Left ventricle myocardium inferior (tissue), 1 donor: ENCODE measurements at places on chromosomes 11 and 22. TPM values are rescaled to one million over a fixed set of nuclear protein-coding genes. Genes with fewer than 3 reads are reported as not detected.

MMP12 gene
- not detected for total RNA-seq

IGSF9B gene
- total RNA-seq = 44.1 TPM

CHADL gene
- total RNA-seq = 10.3 TPM

SMC1B gene
- not detected for total RNA-seq

CYP2D6 gene
- total RNA-seq = 0.16 TPM

TSPAN32 gene
- 27.1 TPM for total RNA-seq

BRSK2 gene
- 0.52 TPM for total RNA-seq

NAALAD2 gene
- 0.60 TPM for total RNA-seq

FAM118B gene
- total RNA-seq = 26.7 TPM

EMID1 gene
- 0.74 TPM for total RNA-seq

C11orf21 gene
- 36.0 TPM for total RNA-seq

C22orf42 gene
- not detected for total RNA-seq

RPS6KB2 gene
- total RNA-seq = 21.3 TPM

CCDC34 gene
- 1.6 TPM for total RNA-seq

MS4A6A gene
- 42.1 TPM for total RNA-seq

APOL4 gene
- total RNA-seq = 4.7 TPM

FAM180B gene
- 0.22 TPM for total RNA-seq

HOATZ gene
- not detected for total RNA-seq

- DNase-seq = no peak
Observed at GRCh38 chr11:20310596-20311394, 52.7 kb upstream of the HTATIP2 start.

- DNase-seq = no peak
Observed at GRCh38 chr22:42925598-42925997, 68.5 kb upstream of the ARFGAP3 start.

GRCh38 chr11:109148669-109149068, 273.3 kb upstream of the C11orf87 start:
- DNase-seq = no peak

DNA sequence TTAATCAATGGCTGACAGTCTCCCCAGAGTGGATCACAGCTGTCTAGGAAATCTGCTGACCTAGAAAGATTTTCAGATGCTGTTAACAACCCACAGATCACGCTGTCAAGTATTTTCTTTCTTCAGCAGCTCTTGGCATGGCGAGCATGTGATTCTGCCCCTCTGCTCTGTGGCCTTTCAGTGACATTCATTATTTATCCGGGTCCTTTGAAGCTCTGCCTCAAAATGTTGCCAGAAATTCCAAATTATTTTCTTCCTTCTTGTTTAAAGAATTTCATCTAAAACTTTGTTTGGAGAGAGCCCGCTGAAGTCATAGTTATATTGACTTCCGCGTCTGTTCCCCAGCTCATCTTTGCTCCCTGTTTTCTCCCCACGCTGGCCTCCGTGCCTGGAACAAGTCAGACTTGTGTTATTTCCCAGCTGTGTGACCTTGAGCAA, 134.1 kb downstream of the COMMD9 start:
- DNase-seq = peak; percentile 32

DNA sequence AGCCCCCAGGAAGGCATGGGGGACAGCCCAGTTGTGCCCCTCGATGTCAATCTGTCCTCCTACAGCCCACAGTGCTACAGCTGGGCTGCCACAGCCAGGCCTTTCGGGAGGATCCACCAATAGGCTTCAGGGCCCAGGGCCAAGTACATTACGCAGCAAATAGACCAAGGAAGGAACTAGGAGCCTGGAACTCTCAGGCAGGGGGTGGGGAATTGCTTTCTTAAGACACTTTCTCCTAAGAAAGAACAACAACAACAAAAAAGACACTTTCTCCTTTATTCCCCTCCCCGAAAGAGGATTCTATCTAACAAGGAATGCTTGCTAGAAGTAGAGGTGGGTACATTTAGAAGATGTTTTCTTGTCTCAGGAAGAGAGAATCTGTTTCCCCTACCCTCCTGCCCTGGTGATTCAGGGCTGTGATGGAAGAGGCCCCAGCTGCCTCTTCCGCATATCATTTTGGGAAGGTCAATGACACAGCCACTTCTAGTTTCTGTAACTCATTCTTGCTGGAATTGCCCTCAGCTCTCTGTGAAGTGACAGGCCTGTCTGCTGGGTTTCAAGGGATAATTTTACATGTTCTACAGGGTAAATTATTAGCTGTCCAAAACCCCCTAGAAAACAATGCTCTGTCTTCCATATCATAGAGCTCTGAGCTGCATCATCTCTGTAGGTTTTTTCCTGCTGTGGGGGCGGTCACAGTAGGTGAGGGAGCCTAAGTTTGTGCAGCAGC, 6.0 kb upstream of the MALAT1 start:
- peak; percentile 89 for DNase-seq

- DNase-seq = no peak
Observed at GRCh38 chr11:110182886-110183285, 89.7 kb downstream of the ZC3H12C start.

DNA sequence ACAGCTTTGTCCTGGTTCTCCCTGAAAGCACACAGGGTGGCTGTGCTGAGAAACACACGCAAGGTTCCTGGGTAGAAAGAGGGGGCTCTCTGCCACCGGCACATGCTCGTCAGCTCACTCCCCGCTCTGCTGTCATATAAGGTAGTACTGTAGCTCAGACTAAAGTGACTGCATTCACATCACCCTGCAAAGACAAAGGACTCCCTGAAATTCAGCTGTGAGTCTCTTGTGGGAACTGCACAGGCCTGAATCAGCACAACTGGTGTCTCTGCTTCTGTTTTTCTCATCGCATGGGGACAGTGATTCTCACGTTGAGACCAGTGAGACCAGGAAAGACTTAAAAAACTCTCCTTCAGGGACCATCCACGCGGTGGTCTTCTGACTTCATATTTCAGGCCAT, 124.1 kb upstream of the BID start:
- no peak for DNase-seq

GRCh38 chr22:30903876-30904460, 64.6 kb downstream of the MORC2 start:
- DNase-seq = no peak

GRCh38 chr11:88414981-88415413, 77.5 kb upstream of the CTSC start:
- no peak for DNase-seq

DNA sequence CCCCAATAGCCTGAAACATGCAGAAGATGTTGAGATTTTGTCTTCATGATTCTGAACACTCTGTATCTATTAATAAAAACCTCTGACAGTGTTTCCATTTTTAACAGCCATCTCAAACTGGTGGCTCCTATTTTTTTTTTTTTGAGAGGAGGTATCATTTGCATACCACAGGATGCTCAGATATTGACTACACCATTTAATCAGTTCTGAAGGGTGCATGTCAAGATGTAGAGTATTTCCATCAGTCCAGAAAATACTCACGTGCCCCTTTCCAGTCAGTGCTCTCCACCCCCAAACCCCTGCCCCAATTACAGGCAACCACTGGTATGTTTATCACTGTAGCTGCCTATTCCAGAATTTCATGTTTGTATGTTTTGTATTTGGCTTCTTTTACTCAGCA, 85.3 kb upstream of the SORL1-AS1 start:
- DNase-seq = no peak

- DNase-seq = no peak
Observed at GRCh38 chr22:22380098-22381030, 128.2 kb downstream of the ZNF280B start.

DNA sequence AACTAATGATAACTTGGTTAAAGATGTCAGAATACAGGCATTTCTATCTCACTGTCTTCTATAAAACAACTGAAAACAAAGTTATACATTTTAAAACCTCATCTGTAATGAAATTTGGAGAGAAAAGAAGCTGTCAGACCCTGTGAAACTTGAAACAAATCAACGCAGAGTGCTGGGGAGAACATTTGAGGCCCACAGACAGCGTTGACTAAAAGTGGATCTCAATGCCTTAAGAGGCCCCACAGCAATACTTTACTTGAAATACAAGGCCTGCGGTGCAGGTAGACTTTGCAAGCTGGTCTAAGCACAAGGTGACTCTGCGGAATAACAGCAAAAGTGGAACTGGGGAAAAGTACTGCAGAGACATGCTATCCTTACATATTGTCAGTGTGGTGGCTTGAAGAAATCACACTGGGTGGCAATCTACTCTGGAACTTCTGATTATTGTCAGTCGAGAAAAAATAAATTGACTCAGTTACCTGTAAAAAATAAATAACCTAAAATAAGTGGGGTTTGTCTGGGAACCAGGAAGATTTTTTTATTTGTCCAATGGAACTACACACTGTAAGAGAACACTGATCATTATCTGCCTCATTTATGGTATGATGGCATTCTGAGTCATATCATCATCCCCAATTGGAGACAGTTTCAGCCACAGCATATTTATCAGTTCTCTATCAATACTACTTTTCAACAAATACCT, 138.9 kb downstream of the LUZP2 start:
- no peak for DNase-seq

GRCh38 chr11:24773322-24773721, 276.5 kb downstream of the LUZP2 start:
- no peak for DNase-seq

- DNase-seq = no peak
Observed at GRCh38 chr11:126890561-126890960, 110.0 kb downstream of the KIRREL3 start.

DNA sequence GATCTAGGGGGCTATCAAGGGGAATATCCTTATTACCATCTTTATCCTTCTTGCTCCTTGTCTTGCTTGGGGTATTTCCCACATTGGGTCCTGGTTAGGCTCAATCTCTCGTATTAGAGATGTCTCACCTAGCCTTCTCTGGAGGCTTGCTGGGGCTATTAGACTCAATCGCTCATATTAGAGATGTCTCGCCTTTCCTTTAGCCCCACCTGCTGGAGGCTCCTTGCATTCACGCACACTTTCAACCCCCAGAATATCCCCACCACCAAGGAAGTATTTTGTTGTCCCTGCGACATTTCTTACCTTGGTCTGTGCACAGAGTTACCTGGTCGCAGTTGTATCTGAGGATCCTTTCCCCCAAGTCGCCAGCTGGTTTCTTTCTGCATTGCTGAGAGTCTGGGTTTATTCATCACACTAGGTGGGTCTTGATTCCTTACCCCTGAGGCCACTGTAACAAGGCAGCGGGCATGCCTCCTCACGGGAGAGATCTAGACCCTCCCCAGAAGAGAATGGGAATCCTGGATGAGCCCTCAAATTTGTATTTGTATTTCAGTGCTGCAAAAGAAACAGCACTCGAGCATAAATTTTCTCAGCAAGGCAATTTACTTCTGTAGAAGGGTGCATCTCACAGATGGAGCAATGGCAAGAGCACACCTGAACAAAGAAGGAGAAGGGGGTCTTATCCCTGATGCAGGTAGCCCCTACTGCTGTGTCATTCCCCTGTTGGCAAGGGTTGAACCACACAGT, 15.9 kb upstream of the HYLS1 start:
- DNase-seq = no peak

GRCh38 chr11:20609727-20610707, 10.6 kb downstream of the SLC6A5 start:
- DNase-seq = peak; percentile 73

DNA sequence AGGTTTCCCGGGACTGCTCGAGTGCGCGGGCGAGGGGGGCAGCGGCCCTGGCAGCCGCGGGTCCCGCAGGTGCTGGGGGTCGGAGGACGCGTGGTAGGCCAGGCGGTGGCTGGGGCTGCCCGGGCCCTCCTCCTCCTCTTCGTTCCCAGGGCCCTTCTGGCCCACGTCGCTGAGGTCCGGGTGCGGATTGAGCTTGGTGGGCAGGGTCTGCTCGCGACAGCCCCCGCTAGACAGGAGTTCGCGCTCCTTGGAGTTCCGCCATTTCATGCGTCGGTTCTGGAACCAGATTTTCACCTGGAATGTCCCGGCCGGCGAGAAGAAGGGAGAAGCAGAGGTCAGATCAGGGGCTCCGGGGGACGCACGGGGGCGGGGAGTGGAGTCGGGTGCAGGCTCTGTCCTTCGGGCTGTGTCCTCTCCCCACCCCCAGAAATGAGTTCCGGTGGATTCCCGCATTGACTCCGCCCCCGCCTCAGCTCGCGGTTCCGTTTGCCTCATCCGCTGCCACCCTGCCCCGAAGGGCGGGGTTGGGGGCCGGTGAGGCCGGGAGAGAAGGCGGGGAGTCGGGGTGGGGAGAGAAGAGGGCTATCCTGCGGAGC, 3.9 kb downstream of the DBX1 start:
- DNase-seq = no peak

GRCh38 chr11:125175896-125176575, 11.5 kb downstream of the PKNOX2 start:
- DNase-seq = no peak
